Activated CD4-positive, alpha-beta T cell treated with anti-CD3 and anti-CD28 coated beads for 1 hour (primary cell): ENCODE measurements at places on chromosomes 3 and 15.

DNA sequence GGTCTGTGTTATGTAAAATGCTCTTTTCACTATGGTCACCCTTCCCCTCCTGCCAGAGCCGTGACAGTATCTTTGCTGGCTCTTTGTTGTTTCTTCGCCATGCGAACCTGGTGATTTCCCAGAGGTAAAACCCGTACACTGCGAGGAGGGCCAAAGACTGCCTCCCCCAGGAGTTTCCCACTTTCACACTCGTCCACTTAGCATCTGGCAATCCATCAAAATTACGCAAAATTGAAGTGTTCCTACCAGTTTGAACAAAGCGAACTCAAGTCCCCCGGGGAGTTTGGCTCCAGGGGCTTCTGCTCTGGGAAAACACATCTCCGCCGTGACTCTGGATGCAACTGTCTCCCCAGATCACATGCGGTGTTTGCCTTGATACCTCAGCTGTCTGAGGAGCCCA, 239.9 kb downstream of the FAM43A start:
- DNase-seq = no peak

GRCh38 chr3:124577494-124578167, 152.6 kb upstream of the UMPS start:
- no peak for DNase-seq

DNA sequence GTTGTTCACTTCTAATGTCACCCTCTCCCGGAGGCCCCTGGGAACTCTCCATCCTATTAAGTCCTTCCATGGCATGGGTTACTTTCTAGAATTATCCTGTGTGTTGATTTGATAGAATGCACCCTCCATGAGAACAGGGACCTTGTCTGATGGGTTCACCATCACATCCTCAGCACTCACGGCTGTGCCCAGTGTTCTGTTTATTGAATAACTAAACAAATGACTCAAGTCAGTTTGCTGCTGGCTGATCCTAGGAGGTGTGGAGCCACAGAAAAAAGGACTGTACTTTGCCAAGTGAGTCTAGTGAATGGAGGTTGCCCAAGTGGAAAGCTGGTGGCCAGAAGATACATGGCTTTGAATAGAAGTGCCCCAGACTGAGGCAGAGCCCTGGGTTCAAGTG, 48.5 kb upstream of the RAB6B start:
- no peak for DNase-seq

DNA sequence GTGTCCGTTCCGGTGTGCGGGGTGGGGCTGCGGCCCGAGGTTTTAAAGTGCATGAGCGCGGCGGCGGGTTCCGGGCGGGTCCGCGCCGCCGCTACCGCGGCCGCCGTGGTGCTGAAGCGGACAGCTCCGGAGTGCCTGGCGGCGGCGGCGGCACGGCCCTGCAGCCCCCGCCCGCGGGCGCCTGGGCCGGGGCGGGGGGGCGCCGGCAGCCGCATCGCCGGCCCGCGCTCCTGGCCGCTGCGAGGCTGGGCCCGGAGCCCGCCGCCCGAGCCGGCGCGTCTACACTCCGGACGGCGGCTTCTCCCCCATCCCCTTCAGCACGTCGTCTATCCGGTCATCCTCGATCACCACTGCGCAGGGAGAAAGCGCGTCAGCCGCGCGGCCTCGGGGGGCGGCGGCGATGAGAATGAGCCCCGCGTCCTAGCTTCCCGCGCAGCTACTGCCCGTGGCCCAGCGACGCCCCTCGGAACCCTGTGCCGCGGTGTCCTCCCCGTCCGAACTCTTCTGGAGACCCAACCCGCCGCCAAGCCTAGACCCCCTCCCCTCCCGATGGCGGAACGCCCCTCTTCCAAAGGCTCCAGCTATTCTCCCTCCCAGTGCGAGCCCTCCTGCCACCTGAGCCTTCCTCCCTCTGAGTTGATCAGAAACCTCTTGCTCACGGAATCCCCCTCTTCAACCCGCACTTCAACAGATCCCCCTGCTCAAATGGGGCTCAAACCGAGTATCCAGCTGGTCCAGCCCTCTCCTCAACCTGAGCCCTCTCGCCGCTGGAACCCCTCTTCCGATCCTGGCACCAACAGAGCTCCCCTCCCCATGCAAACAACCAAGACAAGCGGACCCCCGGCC, 1.3 kb downstream of the CAMK2N2 start:
- DNase-seq = no peak

DNA sequence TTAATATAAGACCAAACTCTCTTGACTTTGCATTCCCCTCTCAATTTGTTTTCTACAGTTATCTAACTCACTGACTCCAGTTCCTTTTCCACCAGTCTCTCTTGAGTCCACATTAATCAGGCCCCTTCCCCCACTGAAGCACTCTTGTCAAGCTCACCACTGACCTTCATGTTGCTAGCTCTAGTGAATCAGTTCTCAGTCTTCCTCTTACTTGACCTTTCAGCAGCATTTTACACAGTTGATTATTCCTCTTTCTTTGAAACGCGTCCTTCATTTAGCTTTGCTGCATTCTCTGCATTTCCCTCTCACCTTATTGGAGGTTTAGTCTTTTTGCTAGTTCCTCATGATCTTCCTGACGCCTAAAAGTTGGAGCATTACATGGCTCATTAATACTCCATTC, 8.3 kb downstream of the PPP2R3A start:
- DNase-seq = no peak

- DNase-seq = no peak
Measured at GRCh38 chr3:115062412-115062956, 84.6 kb downstream of the ZBTB20 start.

DNA sequence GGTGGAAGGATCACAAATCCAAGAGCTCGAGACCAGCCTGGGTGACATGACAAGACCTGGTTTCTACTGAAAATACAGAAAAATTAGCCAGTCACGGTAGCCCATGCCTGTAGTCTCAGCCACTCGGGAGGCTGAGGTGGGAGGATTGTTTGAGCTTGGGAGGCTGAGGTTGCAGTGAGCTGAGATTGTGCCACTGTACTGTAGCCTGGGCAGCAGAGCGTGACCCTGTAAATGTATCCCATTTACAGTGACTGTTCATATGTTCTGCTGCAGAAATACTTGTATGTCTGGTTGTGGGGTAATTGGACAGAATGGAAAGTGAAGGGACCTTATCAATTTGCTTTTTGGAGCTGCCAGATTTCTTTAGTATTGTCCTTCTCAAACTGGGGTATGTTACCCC, 24.9 kb downstream of the ATG7 start:
- DNase-seq = no peak

- DNase-seq = no peak
Measured at GRCh38 chr3:127820826-127821313, 1.4 kb downstream of the MGLL start.

DNA sequence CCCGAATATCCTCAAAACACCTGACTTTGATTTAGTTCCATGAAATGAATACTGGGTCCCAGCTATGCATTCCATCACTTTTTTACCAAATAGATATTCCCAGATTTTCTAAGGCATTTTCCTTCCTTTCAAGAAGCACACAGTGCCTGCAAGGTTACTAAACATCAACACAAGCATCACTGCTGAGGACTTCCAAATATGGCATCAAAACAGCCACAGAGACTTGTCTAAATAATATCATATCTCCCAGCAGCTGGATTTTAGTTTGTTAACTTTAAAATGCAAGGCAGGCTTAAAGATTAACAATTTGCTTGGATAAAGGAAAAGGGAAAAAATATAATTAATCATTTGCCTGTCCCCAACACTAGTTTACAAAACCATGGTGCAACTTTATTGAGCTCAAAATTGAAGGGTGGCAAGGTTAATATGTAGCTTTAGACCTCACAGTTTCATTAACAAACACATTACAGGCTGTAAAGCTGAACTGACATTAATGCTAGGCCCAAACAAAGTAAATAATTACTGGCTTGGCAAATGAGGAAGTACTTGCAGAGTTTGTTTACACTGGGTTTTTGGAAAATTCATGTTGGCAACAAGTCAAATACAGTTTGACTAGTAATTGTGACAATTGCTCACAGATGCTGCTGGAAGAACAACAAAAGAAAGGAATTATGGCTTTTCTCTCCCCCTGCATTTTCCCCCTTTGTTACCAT, 401.7 kb upstream of the CDIN1 start:
- DNase-seq = no peak

GRCh38 chr3:120177707-120178306, 83.6 kb upstream of the GSK3B start:
- DNase-seq = no peak

GRCh38 chr15:100714034-100714748, 111.8 kb downstream of the ASB7 start:
- DNase-seq = no peak

DNA sequence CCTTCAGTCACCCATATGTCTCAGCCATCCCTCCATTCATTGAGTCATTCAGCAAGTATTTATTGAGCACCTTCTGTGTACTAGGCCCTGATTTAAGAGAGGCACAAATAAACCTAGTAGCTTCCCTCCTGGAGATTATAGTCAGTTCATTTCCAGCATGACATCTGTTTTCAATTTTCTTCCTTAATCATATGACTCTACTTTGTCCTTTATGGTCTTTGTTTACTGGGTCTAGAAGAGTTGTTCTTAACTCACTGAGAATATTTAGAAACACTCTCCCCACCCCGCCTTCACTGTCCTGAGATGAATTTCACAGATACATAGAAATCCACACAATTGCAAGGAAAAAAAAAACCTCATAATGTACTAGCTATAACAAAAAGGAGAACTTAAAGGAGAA, 44.8 kb upstream of the ADAMTS9 start:
- DNase-seq = no peak
